PC-3 (cell line): ENCODE measurements at places on chromosomes 6 and 20. TPM values are rescaled to one million over a fixed set of nuclear protein-coding genes. Genes with fewer than 3 reads are reported as not detected.

The ATXN1 gene
- 19.1 and 27.0 TPM in 2 replicates for total RNA-seq

The MAN1A1 gene
- 19.0 and 24.6 TPM in 2 replicates for total RNA-seq

The C6orf163 gene
- 0.62 and 0.69 TPM in 2 replicates for total RNA-seq

The CST8 gene
- total RNA-seq: not detected in 2 replicates

The SOD2 gene
- 69.5 and 78.2 TPM in 2 replicates for total RNA-seq

GRCh38 chr6:150689900-150690590, 90.4 kb downstream of the PLEKHG1 start:
- DNase-seq: no peak

DNA sequence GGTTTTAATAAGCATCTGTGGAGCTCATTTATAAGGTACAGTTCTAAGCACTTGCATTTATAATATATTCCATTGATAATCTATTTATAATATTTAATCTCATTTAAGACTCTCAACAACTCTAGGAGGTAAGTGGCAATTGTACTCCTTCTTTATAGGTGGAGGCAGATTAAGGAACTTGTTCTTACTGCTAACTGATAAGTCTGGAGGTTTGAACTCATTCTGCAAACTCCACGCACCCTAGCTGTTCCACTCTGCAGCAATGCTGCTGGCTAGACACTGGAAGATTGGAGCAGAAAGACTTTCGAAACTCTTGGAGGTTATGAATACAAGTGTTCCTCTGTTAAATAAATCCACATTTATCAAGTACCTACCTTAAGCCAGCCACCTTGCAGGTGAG, 793 bp upstream of the HDAC2 start:
- DNase-seq: no peak

DNA sequence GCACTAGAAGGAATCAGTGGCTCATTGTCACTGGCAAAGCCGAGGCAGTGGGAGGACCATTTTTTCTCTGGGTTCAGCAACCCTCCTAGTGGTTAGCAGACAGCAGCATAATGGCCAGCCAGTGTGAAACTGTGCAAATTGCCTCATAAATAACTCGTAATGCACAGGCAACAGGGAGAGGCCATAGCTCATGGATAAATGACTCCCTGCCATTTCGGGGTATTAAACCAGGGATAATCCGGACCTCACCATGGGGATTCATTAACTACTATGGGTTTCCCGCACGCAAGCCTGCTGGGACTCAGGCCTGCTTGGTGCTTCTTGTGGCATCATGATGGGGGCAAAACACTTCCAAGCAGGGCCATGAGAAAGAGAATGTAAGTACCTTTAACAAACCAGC, 158.2 kb upstream of the CHD6 start:
- DNase-seq: no peak

DNA sequence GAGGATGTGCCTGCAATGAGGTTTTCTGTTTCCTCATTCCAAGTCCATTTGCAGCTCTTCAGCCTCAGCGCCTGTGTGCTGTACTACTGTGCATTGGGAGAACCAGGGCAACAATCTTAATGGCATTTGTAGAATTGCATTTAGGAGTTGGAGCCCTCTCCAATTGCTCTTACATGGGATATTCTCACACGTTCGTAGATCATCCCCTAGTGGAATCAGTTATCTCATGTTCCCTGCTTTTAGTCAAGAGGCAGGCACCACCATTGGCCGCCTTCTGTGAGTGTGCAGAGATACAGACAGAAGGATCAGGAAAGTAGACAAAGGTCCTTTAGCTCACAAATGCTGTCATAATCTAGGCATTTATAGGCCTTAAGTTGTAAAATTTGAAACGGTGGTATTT, 84.2 kb upstream of the RGS17 start:
- DNase-seq: peak; percentile 4

- DNase-seq: no peak
These were observed 89.6 kb upstream of the RIN2 start for GRCh38 chr20:19668418-19668817.

DNA sequence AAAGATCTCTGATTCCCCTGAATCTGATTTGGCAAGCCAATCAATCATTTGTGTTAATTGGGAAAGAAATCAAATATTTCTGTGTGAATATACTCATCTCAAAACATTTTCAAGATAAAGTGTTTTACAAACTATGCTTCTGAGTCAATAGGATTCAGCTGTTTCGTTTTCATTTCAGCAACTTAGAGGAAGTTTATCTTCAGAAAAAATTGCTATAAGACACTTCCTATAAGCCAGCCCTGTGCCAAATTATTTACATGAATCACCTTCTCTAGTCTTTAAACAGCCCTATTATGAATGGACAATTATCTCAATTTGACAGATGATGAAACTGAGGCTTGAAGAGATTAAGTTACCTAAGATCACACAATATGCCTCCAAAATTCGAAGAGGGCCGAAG, 10.9 kb downstream of the DEFB129 start:
- DNase-seq: no peak

DNA sequence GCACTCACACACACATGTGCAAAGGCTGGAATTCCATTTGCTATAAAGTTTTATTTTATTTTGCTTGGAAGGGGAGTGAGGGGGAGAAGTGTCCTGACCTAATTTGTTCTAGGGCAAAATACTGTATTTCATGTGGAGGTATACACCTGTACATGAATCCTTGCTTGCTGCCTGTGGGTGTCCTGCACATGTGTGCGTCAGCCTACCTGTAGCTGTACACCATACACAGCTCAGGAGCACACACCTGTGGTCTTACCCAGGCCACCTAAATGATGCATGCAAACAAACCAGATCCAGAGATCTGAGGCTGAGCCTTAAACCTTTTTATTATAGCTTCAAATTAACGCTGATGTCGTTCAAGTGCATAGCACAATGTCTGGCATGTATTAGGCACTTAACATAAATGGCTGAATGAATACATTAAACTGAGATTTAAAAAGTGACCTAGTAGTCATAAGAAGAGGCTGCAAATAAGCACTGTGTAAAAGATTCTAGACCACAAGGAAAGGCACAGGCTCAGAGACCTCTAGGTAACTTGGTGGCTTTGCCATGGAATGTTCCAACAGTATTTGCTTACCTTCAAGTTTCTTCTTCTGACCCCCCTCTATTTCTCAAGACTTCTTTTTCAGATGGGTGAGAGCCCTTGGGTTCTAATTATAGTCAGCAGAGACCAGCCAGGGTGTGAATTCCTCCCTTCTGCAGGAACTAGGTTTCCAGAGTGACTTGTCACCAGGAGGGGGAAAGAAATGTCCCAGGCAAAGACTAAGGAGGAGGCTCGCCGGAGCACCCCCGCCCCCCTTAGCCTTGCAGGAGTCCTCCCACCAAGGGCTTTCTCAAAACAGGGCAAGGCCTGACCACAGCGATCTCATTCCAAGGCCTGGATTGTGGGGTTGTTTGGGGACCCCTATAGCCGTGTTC, 13.4 kb downstream of the FOXC1 start:
- DNase-seq: no peak

DNA sequence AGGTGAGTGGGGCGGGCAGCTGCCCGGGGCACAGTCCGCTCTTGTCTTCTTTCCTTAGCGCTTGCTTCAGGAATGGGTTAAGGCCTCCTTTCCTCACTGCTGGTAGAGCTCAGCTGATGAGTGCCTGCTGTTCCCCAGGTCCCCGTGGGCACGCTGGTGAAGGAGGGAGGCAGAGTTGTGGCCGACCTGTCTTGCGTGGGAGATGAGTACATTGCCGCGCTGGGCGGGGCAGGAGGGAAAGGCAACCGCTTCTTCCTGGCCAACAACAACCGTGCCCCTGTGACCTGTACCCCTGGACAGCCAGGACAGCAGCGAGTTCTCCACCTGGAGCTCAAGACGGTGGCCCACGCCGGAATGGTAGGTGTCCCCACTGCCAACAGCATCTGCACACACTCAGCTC, 15.7 kb downstream of the MTG2 start:
- DNase-seq: no peak

GRCh38 chr6:124868481-124868880, 93.8 kb upstream of the RNF217 start:
- peak; percentile 17 for DNase-seq
